ENCODE measurements at places on chromosomes 11 and 22.
A peak's percentile ranks its signal among the peaks of the same experiment; 100 is the strongest.

DNA sequence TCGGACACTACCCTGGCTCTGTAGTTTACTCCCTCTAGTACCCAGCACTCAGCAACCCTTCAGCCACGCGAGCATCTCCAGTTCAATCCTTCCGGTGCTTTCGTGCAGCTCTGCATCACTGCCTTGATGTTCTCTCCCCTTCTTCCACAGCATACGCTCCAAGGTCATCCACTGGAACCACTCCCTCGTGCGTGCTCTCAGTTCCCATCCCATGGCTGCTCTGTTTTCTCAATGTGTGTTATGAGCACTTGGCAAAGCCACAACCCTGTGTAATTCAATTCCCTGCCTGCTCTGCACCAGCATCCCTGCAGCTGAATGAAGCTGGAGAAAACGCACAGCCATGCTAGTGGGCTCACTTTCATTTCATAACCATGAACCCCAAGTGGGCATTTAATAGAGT is 38.5 kb upstream of the NFRKB start:
- no peak for DNase-seq

GRCh38 chr22:43053176-43053575 is 36.0 kb downstream of the TTLL1 start:
- DNase-seq, result no peak

DNA sequence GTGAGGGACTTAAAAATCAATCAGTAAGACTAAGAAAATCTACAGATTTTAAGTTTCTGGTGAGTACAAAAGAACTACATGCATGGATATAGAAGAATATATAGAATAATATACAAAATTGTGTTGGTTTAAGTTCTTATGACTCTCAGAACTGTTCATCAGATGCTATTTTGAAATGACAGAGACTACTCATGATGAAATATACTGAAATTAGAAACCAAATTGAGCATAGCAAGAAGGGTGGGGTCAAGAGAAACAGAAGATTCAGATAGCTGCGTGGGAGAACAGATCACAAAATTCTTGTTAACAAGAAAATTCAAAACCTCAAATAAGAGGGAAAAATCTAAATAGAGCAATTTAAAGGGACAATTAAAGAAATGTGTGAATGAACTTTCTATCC is 2125.3 kb upstream of the RAG2 start:
- no peak for DNase-seq

DNA sequence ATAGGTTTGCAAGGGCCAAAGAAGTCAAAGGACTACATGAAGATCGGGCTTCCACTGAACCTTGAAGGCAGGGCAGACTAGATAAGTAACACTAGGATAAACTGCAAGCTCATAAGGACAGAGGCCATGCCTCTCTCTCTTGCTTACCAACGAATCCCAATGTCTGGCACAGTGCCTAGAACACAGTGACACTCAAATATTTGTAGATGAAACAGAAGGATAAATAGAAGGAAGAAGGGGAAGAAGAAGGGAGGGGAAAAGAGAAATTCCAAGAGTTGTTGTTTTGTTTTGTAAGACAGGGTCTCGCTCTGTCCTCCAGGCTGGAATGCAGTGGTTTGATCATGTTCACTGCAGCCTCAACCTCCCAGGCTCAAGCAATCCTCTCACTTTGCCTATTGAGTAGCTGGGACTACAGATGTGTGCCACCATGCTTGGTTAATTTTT is 26.9 kb downstream of the SIK3 start:
- no peak for DNase-seq

- no peak for DNase-seq
Measured at GRCh38 chr11:43879789-43880639, 617 bp upstream of the ALKBH3 start.

DNA sequence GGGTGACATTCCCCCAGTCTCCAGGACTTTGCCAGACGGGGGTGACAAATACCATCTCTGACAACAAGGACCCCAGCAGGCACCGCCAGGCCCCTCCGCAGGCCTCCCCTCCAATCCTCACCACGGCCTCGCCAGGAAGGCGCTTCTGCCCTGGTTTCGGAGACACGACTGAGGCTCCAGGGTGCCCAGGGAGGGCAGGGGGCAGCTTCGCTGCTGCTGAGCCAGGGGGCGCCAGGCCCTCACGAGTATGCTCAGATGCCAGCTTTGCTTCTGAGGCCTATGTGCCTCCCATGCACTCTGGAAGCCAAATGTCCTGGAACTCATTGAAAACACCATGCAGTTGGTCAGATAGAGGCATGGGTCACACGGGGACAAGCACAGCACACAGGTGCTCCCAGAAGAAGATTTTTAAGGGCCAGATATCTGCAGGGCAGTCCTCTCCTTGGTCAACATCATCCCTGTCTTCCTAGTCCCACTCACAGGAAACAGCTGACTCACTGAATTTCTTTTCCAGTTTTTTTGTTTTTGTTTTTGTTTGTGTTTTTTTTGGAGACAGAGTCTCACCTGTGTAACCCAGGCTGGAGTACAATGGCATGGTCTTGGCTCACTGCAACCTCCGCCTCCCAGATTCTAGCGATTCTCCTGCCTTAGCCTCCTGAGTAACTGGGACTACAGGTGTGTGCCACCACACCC is 19.9 kb downstream of the BID start:
- no peak for DNase-seq

GRCh38 chr11:7890417-7891172 is 40.5 kb downstream of the OR10A6 start:
- DNase-seq, result peak; percentile 60

GRCh38 chr11:83881428-83881827 is 595.3 kb upstream of the CCDC90B start:
- no peak for DNase-seq

GRCh38 chr22:49685116-49685515 is 142.6 kb downstream of the BRD1 start:
- no peak for DNase-seq
